Tibial nerve (tissue), 4 donors: ENCODE measurements at places on chromosomes 4 and X.

DNA sequence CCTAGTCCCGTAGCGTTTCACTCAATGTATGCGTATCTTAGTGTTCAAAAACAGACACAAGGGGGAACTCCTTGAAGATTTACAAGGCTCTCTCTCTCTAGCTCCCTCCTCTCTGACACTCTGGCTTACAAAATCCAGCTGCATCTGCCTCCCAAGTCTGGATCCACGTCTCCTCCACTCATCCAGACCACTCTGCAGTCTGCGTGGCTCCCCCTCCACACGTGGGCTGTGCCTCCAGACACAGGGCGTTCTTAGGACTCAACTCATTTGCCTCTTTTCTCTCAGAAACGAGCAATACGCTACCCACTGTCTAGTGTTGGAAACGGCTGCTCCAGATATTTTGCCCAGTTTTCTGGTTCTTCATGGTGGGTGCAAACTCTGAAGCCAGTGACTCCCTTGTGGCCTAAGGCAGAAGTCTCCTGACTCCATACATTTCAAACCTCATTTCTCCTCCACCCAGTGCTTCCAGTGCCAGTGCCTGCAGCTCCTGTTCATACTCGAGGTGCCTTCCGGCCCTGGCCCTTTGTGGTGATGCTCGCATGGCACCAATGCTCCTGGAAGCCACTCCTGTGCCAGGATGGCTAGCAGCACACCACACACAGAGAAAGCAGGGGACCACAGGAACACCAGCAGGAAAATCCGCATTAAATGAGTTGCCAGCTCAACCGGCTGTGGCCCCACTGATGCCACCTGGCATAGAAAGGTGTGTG is 24.1 kb downstream of the NAT8L start:
- no peak for DNase-seq

DNA sequence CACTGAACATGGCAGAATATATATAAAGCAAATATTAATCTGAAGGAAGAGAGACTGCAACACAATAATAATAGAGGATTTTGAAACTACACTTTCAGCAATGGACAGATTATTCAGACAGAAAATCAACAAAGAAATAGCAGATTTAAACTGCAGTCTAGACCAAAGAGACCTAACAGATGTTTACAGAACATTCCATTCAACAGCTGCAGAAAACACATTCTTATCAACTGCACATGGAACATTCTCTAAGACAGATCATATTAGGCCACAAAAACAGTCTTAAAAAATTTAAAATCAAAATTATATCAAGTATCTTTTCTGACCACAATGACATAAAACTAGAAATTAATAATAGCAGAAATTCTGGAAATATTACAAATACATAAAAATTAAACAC is 27.1 kb downstream of the CENPE start:
- no peak for DNase-seq

DNA sequence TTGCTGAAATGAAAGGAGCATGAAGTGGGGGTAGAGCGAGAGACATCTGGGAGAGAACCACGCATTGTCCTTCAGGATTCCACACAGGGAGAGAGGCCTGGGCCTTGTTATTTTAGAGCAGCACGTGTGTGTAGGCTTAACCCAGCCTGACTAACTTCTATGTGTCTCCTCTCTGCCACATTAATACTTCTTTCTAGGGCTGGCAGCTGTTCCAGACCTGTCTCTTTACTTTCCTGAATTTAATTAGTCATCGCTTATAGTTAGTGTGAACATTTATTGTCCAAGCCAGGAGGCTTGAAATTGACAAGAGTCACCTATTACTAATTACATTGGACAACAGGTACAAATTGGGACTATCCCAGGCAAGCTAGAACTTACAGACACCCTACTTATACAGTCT is 51.3 kb downstream of the SMAD1 start:
- DNase-seq = no peak

- no peak for DNase-seq
Measured at GRCh38 chrX:106903291-106903824, at the start of gene RIPPLY1. Gene RIPPLY1, minus strand, starts transcription at chrX:106903341. Its CDS starts 54 bp downstream, at chrX:106903287.

DNA sequence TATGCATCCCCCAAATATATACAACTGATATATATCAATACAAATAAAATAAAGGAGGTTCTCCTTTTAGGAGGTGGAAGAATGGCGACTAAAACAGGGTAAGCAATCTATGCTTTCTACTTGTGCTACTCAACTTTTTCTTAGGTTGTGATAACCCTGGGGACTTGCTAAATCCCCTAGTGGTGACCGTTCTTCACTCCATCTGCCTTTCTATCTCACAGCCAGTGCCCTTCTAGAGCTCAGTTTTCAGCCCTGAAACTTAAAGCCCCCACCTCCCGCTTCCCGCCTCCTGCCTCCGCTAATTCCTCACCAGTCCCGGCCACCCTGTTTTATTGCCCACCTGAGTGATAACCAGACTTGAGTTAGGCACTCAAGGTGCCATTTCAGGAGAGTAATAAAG is 15.5 kb upstream of the ESX1 start:
- DNase-seq = no peak

DNA sequence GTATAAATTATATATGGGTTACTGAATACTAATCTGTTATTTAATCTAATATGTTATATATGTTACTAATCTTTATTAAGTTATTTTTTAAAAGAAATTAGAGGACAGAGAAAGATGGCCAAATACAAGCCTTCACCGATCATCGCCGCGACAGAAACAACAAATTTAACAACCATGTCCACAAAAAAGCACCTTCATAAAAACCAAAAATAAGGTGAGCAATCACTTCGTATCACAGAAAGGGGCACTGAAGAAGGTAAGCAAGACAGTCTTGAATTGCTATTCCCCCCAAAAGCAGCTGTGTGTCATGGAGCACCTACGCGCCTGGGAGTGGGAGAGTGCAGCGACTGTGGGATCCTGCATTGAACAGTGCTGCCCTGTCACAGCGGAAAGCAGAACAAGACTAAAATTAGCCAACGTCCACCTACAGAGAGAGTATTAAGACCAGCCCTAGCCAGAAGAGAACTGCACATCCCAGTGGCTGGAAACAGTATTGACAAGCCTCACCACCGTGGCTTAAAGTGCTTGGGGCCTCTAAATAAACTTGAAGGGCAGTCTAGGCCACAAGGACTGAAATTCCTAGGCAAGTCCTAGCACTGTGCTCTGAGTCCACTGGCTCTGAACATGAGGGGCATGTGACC is 38.5 kb downstream of the LRBA start:
- no peak for DNase-seq

- peak; percentile 76 for DNase-seq
Measured at GRCh38 chr4:173522160-173522950, 7.7 kb downstream of the HAND2 start.

DNA sequence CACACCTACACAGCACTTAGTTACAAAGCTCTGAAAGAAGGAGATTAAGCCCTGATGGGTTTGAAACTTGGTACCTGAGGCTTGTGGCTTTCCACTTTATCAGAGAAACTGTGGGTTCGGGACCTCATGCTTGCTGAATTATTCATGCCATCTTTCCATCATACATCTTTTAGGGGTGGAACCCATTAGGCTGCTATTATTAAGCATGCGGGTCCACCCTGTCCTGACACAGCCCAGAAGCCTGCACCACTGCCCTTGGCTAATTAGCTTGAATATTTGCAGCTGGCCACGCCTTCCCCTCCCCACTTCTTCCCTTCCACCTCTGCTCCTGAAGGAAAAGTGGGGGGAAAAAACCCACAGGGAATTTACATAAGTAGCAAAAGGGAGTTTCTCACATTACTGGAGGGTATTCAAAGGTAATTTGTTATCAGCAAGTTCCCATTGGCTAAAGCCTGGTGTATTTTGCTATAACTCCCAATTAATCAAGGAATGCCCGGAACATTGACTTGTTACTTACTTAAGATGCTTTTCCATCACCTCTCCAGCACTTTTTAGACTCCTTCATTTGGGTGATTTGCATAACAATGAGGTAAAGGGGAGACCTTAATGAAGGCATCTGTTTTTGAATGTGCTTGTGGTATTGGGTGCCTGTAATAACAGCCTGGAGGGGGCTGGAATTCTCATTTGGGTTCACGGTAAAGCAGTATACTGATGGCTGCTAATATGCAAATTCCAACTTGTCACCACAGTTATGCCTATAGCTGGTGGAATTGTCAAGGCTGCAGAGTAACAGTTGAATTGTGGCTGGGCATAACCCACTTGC is 231.7 kb upstream of the GATB start:
- no peak for DNase-seq

DNA sequence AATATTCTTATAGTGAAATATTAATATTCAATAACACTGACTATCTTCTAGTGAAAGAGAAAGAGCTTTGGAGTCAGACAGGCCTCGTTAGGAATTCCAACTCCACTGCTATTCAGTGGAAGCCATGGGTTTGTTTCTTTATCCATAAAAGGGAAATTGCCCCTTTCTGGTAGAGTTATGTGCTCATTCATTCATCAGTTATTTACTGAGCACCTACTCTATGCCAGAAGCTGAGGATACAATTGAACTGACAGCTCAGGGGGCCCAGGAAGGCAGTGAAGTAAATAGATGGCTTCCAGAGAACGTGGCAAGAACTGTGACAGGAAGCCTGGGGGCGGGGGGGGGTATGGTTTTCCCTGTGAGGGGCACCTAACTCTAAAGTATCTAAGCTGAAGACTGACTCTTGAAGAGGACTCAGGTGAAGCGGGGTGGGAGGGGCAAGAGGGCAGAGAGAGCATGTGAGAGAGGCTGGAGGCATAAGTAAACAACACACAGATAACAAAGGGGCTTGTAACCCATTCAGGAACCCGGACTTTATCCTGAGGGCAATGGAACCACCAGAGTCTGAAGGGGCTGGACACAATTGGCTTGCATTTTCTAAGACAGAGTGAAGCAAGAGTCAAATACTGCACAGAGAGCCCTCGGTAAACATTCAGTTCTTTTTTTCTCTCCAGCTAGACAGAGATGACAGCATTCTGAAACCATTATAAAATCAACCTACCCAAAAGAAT is 20.3 kb downstream of the ANXA5 start:
- DNase-seq = no peak

- no peak for DNase-seq
Measured at GRCh38 chrX:154351183-154352011, 23.0 kb downstream of the FLNA start.

GRCh38 chr4:126697748-126698147 is 935.0 kb upstream of the INTU start:
- no peak for DNase-seq

DNA sequence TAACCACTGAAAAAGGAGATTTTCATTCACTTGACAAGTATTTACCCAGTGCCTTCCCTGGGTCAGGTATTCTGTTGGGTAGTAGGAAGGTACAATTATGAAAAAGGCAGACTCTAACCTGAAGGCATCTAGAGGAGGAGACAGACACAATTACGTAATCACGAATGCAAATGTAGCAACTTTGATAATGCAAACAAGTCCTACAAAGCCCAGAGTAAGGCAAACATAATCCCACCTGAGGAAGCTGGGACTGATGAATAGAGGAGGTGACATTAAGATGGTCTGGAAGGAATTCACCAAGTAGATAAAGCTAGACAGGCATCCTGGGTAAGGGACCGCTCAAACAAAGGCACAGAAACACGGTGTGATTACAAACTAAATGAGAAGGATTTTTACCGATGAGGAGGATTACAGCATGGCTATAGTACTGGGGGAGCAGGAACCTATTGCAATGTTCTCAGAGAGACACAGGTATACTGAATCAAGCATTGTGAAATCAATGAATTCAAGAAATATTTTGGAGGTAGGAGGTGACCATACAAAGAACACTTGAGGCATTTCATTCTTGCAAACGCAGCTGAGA is 37.1 kb downstream of the TMEM150C start:
- DNase-seq = no peak

DNA sequence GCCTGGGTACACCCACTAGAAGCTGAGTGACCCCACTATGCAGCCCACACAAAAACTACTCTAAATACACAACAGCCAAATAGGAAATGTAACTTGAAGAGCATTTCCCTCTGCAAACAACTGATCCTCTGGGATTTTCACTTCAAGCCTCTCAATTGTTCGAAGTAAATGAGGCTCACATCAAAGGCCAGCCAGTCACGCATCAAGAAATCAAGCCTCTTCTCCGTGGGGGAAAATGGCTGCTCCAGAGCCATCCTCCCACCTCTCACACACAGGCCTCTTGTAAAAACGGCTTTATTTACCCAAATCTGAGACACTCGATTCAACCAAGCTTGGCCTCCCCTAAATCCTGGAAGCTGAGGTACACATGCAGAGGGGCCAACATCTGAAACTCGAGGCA is 14.3 kb downstream of the PCDH19 start:
- DNase-seq = no peak

- DNase-seq = no peak
Measured at GRCh38 chr4:41797260-41797659, 48.7 kb upstream of the PHOX2B start.

DNA sequence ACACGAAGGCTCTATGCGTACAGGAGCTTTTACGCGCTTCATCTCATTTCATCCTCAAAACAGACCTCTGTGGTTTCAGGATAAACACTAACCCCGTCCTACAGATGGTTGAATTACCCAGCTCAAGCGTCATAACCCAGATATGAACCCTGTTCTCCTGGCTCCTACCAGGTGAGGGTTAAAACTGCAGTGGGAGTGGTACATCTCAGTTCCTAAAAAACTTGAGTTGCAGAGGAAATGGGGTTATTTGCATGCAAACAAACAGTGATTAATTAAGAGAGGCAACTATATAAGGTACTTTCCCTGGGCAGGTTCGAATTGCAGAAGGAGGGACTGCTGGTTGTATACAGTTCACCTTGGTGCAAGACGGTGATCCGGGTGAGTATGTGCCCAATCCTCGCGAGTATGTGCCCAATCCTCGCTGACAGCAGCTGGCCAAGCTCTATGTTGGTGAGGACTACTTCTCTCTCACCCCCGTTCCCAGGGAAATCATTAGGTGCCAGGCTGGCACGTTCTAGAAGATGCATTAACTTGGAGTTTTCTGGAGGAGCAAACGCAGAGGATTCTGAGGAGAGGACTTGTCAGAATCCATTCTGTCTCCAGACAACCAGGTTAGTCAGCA is 72.6 kb downstream of the FHDC1 start:
- DNase-seq = no peak

DNA sequence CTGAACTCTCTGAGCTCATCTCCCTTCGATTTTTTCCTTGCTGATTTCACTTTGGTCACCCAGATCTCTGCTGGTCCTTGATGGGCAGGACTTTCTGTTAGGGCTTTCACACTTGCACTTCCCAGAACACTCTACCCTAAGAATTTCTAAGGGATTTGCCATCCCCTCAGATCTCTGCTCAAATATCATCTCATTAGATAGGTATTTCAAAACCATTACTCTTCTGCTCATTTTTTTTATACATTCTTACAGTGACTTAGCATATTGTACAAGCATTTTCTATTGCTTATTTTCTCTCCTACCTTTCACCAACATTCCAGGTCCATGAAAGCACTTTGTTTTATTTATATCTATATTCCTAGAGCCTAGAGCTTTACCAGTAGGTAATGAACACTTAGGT is 913.3 kb downstream of the PDHA2 start:
- no peak for DNase-seq

GRCh38 chr4:113384600-113384999 is 335.1 kb downstream of the ANK2 start:
- no peak for DNase-seq
